Fibroblast of villous mesenchyme (primary cell): ENCODE measurements at places on chromosomes 3 and 15. TPM values are rescaled to one million over a fixed set of nuclear protein-coding genes. Genes with fewer than 3 reads are reported as not detected.

OXSR1 gene
- total RNA-seq, result 42.2 and 68.2 TPM in 2 replicates

ECE2 gene
- total RNA-seq, result not detected in 2 replicates

MLF1 gene
- 6.1 and 8.2 TPM in 2 replicates for total RNA-seq

OR5K4 gene
- not detected in 2 replicates for total RNA-seq

KLHL40 gene
- not detected in 2 replicates for total RNA-seq

TTBK2 gene
- 10.0 and 17.3 TPM in 2 replicates for total RNA-seq

LNP1 gene
- total RNA-seq, result 4.2 and 4.7 TPM in 2 replicates

GRIP2 gene
- total RNA-seq, result 0.64 and 1.7 TPM in 2 replicates

DNA sequence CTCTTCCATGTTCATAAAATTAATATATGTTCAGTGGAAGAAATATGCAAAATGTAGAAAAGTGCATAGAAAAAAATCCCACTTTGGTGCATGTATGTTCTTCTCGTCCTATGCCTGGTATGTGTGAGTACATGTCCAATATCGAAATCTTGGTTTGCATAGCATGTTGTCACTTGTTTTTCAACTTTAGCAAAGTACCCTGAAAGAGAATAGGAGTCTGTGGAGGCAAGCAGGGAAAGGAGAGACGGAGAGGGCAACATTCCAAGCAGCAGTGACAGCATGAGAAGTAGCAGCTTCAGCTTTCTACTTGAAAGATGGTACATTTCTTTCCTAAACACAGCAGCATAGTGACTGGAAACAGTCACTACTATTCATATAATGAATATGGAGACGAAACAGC is 56.8 kb upstream of the CACNA2D3 start:
- DNase-seq, result no peak

- DNase-seq, result no peak
These were observed 3.0 kb downstream of the CCR2 start for GRCh38 chr3:46356909-46357308.

DNA sequence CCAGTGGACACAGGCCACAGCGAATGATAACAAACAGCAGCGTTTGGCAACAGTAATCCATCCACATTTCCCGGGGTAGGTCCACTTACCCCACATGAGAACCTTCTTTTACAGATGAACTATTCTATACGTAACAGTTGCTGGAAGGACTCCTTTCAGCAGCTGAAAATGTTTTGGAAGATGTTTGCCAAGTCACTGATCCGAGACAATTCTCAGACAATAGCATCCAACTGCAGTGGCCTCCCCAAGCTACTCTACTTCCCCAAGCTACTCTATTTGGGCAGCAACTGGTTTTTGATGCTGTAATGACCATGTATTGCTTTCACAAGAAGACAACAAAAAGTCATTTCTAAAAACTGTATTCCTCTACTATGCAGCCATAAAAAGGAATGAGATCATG is 87.5 kb downstream of the ADAMTS17 start:
- DNase-seq, result no peak

DNA sequence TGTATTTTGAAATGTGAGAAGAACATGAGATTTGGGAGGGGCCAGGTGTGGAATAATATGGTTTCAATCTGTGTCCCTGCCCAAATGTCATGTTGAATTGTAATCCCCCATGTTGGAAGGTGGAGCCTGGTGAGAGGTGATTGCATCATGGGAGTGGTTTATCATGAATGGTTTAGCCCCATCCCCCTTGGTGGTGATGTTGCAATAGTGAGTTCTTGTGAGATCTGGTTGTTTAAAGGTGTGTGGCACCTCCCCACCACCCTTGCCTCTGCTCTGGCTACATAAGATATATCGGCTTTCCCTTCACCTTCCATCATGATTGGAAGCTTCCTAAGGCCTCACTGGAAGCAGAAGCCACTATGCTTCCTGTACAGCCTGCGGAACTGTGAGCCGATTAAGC is 23.9 kb upstream of the TMEM108 start:
- DNase-seq, result no peak

DNA sequence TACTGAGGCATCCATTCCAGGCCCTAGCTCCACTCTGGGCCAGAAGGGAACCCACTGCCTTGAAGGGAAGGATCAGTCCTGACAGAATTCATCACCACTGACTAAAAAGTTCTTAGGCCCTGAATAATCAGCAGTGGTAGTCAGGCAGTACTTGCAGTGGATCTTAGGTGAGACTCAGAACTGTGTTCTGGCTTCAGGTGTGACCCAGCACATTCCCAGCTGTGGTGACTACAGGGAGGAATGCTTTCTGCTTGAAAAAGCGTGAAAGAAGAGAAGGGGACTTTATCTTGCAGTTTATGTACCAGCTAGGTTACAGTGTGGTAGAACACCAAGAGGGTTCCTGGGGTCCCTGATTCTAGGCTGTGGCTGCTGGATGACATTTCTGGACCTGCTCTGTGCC is 24.9 kb upstream of the AADACL2 start:
- no peak for DNase-seq

- DNase-seq, result peak; percentile 14
These were observed 120.7 kb upstream of the LINGO1 start for GRCh38 chr15:77753281-77753873.

DNA sequence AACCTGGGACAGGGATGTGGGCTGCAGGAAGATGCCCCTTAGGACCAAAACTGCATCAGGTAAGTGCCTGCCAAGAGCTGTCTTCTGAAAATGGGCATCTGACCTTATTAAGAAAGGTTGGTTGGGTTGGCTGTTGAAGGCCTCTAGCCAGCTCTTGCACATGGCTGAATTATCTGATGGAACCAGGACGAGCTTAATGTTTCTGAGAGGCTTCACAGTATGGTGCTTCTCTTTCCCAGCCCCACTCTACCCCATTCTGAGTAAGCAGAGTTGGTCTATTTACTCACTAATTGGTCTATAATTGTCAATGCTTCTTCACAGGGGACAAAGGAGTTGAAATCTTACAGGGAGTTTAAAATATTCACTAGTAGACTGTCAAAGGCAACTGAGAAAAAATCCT is 48.4 kb downstream of the DTWD1 start:
- DNase-seq, result no peak
